CD8-positive, alpha-beta memory T cell (primary cell): ENCODE measurements at places on chromosomes 3 and 15. TPM values are rescaled to one million over a fixed set of nuclear protein-coding genes. Genes with fewer than 3 reads are reported as not detected.

DNA sequence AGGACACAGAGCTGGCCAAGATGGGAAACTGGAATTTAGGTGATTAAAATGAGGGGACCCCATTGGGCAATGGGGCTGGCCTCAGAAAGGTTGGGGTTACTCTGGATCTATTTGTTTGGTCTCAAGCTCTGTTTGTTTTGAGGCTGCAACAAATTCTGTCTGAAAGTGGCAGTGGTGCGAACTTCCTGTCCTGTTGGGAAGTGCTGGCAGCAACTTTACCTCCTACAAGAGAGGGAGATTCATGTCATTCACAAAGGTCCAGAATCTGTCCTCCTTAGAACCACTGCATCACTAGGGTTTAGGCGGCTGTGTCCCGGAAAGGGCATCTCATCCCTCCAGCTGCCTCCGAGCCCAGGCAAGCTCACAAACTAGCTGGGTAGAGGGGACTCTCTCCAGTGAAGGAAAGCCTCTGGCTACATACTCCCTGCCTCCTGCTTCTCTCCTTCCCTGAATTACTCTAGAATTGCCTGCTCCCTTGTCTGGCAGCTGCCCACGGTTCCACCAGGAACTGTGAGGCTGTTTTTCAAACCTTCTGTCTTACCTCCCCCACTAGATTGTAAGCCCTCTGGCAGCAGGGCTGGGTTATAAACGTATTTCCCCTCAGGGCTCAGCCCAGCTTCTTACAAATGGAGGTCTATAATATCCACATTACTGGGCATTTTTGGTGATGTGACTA, 23.6 kb downstream of the MEGF11 start:
- H3K4me3 ChIP-seq: no peak overlapping the region
- DNase-seq: no peak
- no peak overlapping the region for H3K27ac ChIP-seq
- no peaks in the 10 kb centered on the region for H3K4me1 ChIP-seq
- H3K27me3 ChIP-seq: no peaks in the 10 kb centered on the region
- no peaks in the 10 kb centered on the region for H3K36me3 ChIP-seq

- no peaks in the 10 kb centered on the region for H3K27me3 ChIP-seq
- peak; percentile 28 for DNase-seq
- no peaks in the 10 kb centered on the region for H3K4me1 ChIP-seq
- peak within 1 kb of the TSS; percentile 69 for H3K4me3 ChIP-seq
These were observed at the start of gene EHHADH for GRCh38 chr3:185253645-185254410. Gene EHHADH, minus strand, starts transcription at chr3:185254049. Its CDS starts 27 bp downstream, at chr3:185254022.

DNA sequence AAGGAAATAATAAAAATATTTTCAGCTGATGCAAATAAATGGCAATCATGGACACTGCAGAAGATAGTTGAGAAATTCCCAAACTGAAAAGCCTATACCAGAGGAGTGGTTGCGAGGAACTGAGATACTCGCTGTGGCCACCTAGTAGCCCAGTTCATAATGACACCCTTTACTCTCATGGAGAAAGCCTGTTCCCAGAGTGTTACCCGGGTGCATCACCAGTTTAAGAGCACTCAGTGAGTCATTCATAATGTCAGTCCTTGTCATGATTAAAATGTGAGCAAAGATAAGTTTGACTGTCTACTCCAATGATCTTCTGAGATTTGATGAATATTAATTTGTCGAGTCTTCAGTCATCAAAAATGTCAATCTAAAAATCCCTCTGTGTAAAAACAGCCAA, 138.4 kb upstream of the LRRC3B start:
- no peak overlapping the region for H3K27ac ChIP-seq
- H3K4me3 ChIP-seq: no peak overlapping the region
- no peaks in the 10 kb centered on the region for H3K4me1 ChIP-seq

- H3K36me3 ChIP-seq: no peaks in the 10 kb centered on the region
- H3K4me3 ChIP-seq: no peak overlapping the region
- no peak for DNase-seq
These were observed 841.3 kb downstream of the ROBO1 start for GRCh38 chr3:78926523-78926922.

DNA sequence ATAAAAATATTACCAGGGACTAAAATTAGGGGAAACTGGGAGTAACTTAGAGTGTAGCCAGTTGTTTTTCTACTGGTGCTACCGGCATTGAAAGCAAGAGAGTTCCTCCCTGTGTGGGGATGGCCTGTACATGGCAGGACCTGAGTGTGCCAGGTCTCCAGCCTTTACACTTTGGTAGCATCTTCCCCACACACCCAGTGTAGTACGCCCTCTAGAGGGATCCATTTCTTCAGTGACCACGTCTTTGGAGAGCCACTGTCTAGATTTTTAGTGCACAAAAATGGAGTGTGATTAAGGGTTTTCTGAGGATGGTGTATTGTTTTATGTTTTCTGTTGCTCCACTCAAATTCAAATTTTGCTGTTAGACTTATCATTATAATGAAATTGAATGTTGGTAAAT, 507.0 kb upstream of the TPRG1 start:
- H3K27ac ChIP-seq: no peak overlapping the region

DNA sequence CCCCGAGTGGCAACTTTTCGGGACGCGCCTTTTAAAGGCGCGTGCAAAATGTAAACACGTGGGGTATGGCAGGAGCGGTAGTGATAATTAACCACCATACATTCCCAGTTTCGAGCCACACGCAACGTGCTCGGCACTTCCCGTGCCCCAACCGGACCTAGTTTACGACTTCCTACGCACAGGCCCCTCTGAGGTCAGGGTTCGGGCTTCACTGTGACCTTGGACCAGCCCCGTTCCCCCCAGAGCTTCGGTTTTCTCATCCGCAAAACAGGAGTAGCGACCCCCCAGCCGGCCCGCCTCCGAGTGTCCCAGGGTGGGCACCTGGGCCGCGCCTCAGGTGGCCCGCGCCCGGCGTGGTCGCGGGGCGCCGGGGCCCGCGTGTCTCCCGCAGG, 451 bp downstream of the CHCHD4 start:
- H3K27ac ChIP-seq: peak overlapping the region; percentile 94
- peaks cover 34% of the 10 kb centered on the region for H3K4me1 ChIP-seq
- no peaks in the 10 kb centered on the region for H3K27me3 ChIP-seq
- no peak for DNase-seq

DNA sequence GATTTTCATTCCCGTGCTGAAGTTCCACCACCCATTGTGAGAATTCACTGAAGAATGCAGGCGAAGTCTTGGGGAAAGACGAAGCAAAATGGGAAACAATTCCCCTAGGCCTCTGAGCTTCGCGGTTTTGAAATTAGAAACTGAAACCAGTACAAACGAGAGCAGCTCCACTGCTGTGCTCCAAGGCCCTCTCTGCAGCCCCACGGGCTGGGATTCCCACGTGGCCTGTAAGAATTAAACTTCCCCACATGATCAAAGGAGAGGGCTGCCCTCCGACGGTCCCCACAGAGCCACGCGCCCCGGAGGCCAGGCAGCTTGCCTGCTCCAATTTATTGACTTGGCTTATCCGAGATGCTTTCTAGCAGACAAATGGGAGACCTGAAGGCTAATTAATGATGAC, 144.0 kb downstream of the GREM1 start:
- no peak overlapping the region for H3K27ac ChIP-seq
- DNase-seq: no peak
- no peaks in the 10 kb centered on the region for H3K4me1 ChIP-seq
- no peaks in the 10 kb centered on the region for H3K27me3 ChIP-seq

DNA sequence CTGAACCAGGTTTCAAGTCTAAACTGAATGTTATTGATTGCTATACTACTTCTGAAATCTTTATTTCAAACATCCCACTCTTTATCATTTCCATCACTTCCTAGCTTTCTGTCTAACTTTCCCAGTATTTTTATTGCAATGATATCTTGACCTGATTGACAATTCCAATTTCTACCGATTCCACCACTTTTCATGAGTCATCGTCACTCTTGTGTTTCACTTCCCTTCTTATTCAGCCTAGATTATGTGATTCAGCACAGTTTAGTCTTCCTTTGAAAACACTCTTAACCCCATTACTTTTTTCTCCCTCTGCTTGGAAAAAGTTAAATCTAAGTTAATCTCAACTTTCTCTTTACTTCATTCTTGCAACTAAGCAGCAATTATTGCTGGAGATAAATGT, 62.6 kb downstream of the SLC7A14 start:
- H3K27me3 ChIP-seq: no peaks in the 10 kb centered on the region
- no peak for DNase-seq
- no peak overlapping the region for H3K27ac ChIP-seq
- no peaks in the 10 kb centered on the region for H3K36me3 ChIP-seq
- no peak overlapping the region for H3K4me3 ChIP-seq
- H3K4me1 ChIP-seq: no peaks in the 10 kb centered on the region

DNA sequence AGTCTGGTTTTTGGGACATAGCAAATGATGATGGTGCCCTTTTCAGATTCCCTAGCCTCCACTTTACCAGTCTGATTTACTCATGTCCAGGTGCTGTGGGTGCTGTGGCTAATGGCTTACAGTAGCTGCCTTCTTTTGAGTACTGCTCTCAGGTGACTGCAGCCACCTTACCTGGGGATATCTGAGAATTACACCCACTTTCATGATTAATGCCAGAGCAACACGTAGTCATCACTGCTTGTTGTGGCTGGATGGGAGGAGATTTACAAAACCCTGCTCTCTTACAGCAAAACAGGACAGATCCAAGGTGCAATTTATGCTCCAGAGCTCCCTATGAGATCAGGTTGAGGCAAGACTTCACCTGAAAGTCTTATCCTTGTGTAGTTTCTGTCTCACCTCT, 150.6 kb downstream of the PDCD6IP start:
- no peaks in the 10 kb centered on the region for H3K27me3 ChIP-seq
- no peaks in the 10 kb centered on the region for H3K4me1 ChIP-seq
- no peak overlapping the region for H3K27ac ChIP-seq

DNA sequence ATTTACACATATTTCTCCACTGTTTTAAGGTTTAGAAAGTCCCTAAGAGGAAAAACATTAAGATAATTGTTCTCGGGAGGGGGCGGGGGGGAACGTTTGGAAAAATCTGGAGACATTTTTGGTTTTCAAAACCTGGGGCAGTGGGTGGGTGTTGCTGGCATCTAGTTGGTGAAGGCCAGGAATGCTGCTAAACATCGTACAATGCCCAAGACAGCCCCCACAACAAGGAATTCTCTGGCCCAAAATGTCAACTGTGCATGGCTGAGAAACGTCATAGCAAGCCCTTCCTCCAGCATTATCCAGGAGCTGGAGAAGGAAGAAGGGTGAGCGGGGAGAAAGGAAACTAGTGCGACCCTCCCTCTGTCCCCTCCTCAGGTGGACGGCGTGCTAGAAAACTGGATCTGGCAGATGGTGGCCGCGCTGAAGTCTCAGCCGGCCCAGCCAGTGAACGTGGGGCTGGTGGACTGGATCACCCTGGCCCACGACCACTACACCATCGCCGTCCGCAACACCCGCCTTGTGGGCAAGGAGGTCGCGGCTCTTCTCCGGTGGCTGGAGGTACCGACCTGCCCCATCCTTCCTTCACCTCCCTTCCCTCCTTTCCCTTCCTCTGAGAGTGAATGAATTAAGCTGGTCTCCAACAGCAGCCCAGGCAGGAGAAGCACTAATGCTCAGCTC, 109.8 kb downstream of the LIPC start:
- no peaks in the 10 kb centered on the region for H3K27me3 ChIP-seq
- H3K27ac ChIP-seq: no peak overlapping the region
- DNase-seq: no peak
- peaks cover 21% of the 10 kb centered on the region for H3K4me1 ChIP-seq
- no peaks in the 10 kb centered on the region for H3K36me3 ChIP-seq
- H3K4me3 ChIP-seq: no peak overlapping the region

DNA sequence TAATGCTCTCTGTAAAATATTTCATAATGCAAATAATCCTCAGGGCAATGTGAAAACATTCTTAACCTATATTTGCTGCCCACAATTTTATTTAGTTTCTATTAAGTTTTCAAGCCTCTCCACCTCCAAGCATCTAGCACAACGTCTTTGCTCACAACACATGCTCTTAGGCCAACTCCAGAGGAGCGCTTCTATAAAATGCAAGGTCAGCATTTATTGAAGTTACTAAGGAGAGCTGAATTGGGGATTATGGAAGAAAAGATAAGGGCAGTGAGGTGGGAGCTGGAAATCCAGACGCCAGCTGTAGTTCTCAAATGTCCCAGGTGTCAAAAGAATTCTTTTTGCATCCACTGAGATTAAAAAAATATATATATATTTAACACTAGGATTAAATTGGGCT, 996 bp downstream of the RABL3 start:
- H3K36me3 ChIP-seq: no peaks in the 10 kb centered on the region
- no peaks in the 10 kb centered on the region for H3K27me3 ChIP-seq
- no peak for DNase-seq

DNA sequence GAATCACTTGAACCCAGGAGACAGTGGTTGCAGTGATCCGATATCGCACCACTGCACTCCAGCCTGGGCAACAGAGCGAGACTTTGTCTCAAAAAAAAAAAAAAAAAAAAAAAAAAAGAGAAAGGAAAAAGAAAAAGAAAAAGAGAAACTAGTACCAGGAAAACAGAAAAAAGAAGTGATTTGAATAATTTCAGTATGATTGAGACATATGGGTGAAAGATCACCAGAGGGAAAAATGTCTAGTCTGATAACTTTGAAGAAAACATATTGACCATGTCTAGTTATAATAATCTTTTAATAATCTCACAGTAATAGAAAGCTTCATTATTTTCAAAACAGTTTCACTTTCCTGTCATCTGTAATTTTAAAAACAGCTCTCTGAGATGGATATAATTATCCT, 16.4 kb downstream of the TGFBR2 start:
- peaks cover 98% of the 10 kb centered on the region for H3K4me1 ChIP-seq
- H3K4me3 ChIP-seq: no peak overlapping the region
- no peaks in the 10 kb centered on the region for H3K27me3 ChIP-seq
- peaks cover 9% of the 10 kb centered on the region for H3K36me3 ChIP-seq
- H3K27ac ChIP-seq: no peak overlapping the region

DNA sequence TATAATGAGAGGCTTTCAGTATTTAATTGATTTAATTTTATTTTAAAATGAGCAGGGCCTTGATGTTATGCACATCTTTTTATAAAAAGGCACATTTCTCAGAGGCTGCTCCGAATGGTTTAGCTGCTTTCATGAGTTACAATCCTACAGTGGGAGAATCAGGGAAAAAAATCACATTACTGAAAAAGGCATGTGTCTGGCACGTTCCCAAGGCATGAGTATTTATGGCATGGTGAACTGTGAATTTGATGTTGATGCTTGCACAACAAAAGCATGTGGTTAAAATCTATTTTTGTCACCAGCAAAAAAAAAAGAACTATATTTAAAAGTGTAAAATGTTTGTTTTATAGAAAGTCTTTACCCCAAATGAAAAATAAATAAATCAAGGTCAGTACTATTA, 485.2 kb upstream of the ROBO2 start:
- no peak for DNase-seq
- no peaks in the 10 kb centered on the region for H3K36me3 ChIP-seq
- H3K4me3 ChIP-seq: no peak overlapping the region
- H3K27ac ChIP-seq: no peak overlapping the region

DNA sequence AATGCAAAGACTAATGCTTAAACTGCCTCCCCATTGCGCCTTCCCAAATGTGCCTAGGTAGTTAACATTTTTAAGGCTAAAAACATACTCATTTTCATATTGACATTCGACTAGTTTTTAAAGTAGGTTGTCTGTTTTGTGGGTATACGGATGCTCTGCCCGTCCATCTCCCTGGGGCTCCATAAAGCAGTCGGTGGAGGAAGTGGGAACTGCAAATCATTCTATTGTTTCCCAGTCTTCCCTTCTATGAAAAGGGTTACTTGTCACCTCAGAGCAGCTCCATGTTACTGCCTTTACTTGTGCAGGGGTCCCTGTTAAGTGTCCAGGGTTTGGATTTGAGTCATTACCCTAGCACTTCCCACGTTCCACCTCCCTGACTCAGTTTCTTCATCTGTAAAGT, 10.9 kb downstream of the CHCHD6 start:
- no peaks in the 10 kb centered on the region for H3K27me3 ChIP-seq
- H3K27ac ChIP-seq: no peak overlapping the region
- H3K36me3 ChIP-seq: no peaks in the 10 kb centered on the region
- no peaks in the 10 kb centered on the region for H3K4me1 ChIP-seq
- DNase-seq: no peak
- no peak overlapping the region for H3K4me3 ChIP-seq

The CELSR3 gene
- total RNA-seq: 19.3 TPM

The TAGLN3 gene
- not detected for total RNA-seq
